ENCODE measurements at places on chromosomes 12 and 14. TPM values are rescaled to one million over a fixed set of nuclear protein-coding genes. Genes with fewer than 3 reads are reported as not detected.
A peak's percentile ranks its signal among the peaks of the same experiment; 100 is the strongest.

HHIPL1 gene
- 2.1 TPM for total RNA-seq

KRT75 gene
- total RNA-seq: not detected

NRXN3 gene
- 33.3 TPM for total RNA-seq

PLCZ1 gene
- total RNA-seq: not detected

CLEC4E gene
- total RNA-seq: 4.5 TPM

ITGB7 gene
- total RNA-seq: 8.3 TPM

TAS2R9 gene
- not detected for total RNA-seq

RTL1 gene
- total RNA-seq: not detected

DHRS4L2 gene
- 5.5 TPM for total RNA-seq

SERPINA12 gene
- total RNA-seq: not detected

PDE3A gene
- 78.3 TPM for total RNA-seq

CLEC4C gene
- total RNA-seq: not detected

COA8 gene
- 17.6 TPM for total RNA-seq

- no peaks in the 10 kb centered on the region for H3K27me3 ChIP-seq
- DNase-seq: peak; percentile 9
- no peaks in the 10 kb centered on the region for H3K36me3 ChIP-seq
- H3K4me1 ChIP-seq: peaks cover 40% of the 10 kb centered on the region
- H3K4me3 ChIP-seq: peak overlapping the region; percentile 48
- H3K27ac ChIP-seq: peak overlapping the region; percentile 92
Observed at GRCh38 chr12:45235087-45236025, 19.5 kb downstream of the ANO6 start.

- H3K4me1 ChIP-seq: no peaks in the 10 kb centered on the region
- no peaks in the 10 kb centered on the region for H3K27me3 ChIP-seq
- H3K27ac ChIP-seq: no peak overlapping the region
- no peak for DNase-seq
Observed at GRCh38 chr12:75634244-75635222, 123.1 kb upstream of the KRR1 start.

DNA sequence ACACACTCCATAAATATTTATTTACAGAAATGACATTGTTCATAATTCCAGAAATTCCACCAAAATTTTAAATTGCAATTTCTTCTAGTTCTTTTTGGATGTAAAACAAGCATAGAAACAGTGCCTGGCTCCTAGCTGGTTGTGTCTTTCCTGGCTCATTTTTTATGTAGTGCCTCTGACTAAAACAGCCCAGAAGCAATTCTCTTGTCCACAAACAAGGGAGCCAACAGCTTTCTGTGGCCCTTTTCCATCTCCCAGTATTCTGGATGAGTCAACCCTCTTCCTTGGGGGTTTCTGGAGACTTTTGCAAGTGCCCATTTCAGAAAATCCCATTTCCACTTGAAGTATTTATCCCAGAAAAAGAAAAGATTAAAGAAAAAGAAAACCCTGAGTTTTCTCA, 141.4 kb downstream of the PHLDA1 start:
- no peak for DNase-seq
- H3K27me3 ChIP-seq: no peaks in the 10 kb centered on the region
- no peak overlapping the region for H3K4me3 ChIP-seq
- no peaks in the 10 kb centered on the region for H3K36me3 ChIP-seq
- H3K27ac ChIP-seq: no peak overlapping the region

DNA sequence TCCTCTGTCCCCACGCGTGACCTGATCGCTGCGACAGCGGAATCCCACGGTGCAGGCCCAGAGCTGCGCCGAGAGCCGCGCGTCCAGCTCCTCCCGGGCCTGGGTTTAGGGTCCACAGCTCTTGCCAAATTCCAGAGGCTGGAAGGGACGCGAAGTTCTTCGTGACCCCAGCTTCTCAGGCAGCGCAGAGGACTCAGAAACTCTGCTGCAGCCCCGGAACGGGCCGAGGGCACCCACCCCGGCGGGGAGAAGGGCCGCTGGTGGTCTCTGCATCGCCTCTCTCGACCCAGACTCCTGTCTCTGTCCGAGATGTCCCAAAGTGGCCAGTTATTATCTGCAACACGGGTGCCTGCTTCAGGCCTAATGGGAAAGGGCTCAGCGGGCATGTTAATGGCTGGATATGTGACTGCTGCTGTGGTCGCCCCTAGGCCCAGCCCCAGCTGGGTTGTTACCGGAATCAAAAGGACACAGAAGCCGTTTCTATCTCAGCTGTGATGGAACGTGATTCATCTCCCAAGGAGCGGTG, 236.4 kb downstream of the VRK1 start:
- H3K27me3 ChIP-seq: no peaks in the 10 kb centered on the region
- no peak for DNase-seq
- no peaks in the 10 kb centered on the region for H3K36me3 ChIP-seq
- H3K4me1 ChIP-seq: no peaks in the 10 kb centered on the region
- H3K27ac ChIP-seq: no peak overlapping the region

DNA sequence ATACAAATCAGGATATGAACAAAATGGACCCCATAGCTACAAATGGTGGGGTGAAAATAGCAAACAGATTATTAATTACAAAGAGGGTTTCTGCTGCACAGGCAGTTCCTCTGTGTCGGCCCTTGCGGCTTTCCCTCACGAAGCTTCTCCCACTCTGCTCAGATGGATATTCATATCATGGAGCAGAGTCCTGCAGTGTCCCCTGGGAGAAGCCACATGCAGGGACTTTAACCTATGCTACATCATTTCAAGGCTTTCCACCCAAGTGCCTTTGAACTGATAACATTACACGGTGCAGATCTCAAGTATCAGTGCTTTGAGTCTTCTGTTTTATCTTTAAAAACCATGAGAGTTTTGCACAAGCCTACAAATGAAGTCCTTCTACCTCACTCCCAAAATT, 229.1 kb downstream of the PPM1H start:
- no peak overlapping the region for H3K27ac ChIP-seq
- H3K36me3 ChIP-seq: no peaks in the 10 kb centered on the region
- H3K4me3 ChIP-seq: no peak overlapping the region
- peaks cover 16% of the 10 kb centered on the region for H3K4me1 ChIP-seq

- no peaks in the 10 kb centered on the region for H3K27me3 ChIP-seq
- DNase-seq: no peak
- H3K27ac ChIP-seq: no peak overlapping the region
- H3K4me3 ChIP-seq: no peak overlapping the region
- no peaks in the 10 kb centered on the region for H3K4me1 ChIP-seq
Observed at GRCh38 chr12:108254517-108255251, 84.4 kb downstream of the CMKLR1 start.

DNA sequence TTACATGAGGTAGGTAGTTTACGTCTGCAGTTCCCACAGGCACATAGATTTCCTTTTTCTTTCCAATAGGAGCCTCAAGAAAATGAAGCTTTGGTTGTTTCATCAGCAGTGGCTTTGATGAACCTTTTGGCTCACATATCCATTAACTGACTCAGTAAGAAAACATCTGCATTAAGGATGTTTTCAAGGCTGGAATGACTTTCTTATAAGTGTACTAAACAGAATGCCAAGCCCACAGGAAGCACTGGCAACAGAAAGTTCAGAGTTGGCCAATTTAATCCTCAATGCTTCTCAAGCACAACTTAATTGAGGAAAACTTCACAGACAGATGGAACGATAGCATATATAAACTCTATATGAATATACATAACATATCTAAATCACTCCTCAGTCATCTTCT, 63.5 kb downstream of the ST8SIA1 start:
- peak overlapping the region; percentile 19 for H3K27ac ChIP-seq
- no peaks in the 10 kb centered on the region for H3K36me3 ChIP-seq
- H3K4me1 ChIP-seq: peaks cover 31% of the 10 kb centered on the region
- DNase-seq: no peak
- no peaks in the 10 kb centered on the region for H3K27me3 ChIP-seq
- H3K4me3 ChIP-seq: no peak overlapping the region

GRCh38 chr12:30151831-30152230, 368.1 kb upstream of the TMTC1 start:
- H3K4me1 ChIP-seq: no peaks in the 10 kb centered on the region
- no peak overlapping the region for H3K4me3 ChIP-seq
- no peaks in the 10 kb centered on the region for H3K36me3 ChIP-seq
- no peak overlapping the region for H3K27ac ChIP-seq
- DNase-seq: no peak
- H3K27me3 ChIP-seq: no peaks in the 10 kb centered on the region

GRCh38 chr12:113007166-113007565, 28.8 kb downstream of the OAS2 start:
- DNase-seq: no peak
- H3K36me3 ChIP-seq: peaks cover 9% of the 10 kb centered on the region
- no peaks in the 10 kb centered on the region for H3K4me1 ChIP-seq

- no peaks in the 10 kb centered on the region for H3K27me3 ChIP-seq
- no peaks in the 10 kb centered on the region for H3K36me3 ChIP-seq
- H3K4me1 ChIP-seq: peaks cover 16% of the 10 kb centered on the region
- H3K27ac ChIP-seq: no peak overlapping the region
- DNase-seq: no peak
Observed at GRCh38 chr14:55313480-55313879, 42.3 kb downstream of the FBXO34 start.

- no peak for DNase-seq
- H3K36me3 ChIP-seq: no peaks in the 10 kb centered on the region
- no peak overlapping the region for H3K27ac ChIP-seq
Observed at GRCh38 chr12:107196681-107197080, 103.3 kb upstream of the CRY1 start.

DNA sequence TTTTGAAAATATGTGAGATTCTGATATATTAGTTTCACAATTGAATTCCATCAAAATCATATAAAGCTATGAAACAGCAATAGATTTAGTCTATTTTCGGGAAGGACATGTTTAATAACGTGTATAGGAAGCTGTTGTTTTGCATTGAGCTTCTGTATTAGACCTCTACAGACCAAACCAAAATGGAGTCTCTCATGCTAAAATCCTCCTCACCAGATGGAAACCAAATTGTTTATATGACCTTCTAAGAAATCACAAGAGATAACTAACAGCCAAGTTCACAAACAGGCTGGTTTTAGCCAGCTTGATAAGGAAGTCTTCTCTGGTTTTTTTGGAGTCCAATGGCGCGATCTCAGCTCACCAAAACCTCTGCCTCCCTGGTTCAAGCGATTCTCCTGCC, 23.9 kb downstream of the L2HGDH start:
- H3K4me1 ChIP-seq: no peaks in the 10 kb centered on the region
- H3K27me3 ChIP-seq: no peaks in the 10 kb centered on the region
- H3K36me3 ChIP-seq: no peaks in the 10 kb centered on the region
- no peak overlapping the region for H3K4me3 ChIP-seq
- DNase-seq: no peak
- no peak overlapping the region for H3K27ac ChIP-seq

GRCh38 chr12:68356060-68356695, 24.0 kb upstream of the MDM1 start:
- no peaks in the 10 kb centered on the region for H3K36me3 ChIP-seq
- no peak for DNase-seq
- H3K27me3 ChIP-seq: no peaks in the 10 kb centered on the region
- H3K27ac ChIP-seq: no peak overlapping the region
- no peak overlapping the region for H3K4me3 ChIP-seq
- no peaks in the 10 kb centered on the region for H3K4me1 ChIP-seq

GRCh38 chr14:94914191-94914590, 144.3 kb upstream of the GSC start:
- no peak for DNase-seq
- H3K27ac ChIP-seq: no peak overlapping the region
- no peaks in the 10 kb centered on the region for H3K4me1 ChIP-seq
- no peak overlapping the region for H3K4me3 ChIP-seq
- H3K36me3 ChIP-seq: no peaks in the 10 kb centered on the region

DNA sequence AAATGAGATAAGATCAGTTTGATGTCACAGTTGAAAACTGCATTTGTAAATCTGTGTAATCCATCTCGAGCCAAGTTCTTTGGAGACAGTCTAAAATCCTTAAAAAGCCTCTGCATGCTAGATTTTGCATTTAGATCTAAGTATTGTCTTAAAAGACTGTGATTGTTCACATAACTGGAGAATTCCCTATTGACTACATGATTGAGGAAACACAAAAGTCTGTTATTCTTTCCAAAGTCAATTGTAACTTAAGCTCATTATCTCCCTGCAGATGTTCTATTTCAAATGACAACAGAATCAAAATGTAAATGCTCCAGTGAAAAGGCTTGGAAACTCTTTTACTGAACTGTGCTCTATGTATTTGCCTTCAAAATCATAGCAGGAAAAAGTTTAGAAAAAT, 77.8 kb downstream of the MYF5 start:
- no peaks in the 10 kb centered on the region for H3K27me3 ChIP-seq
- no peak overlapping the region for H3K27ac ChIP-seq
- H3K4me3 ChIP-seq: no peak overlapping the region
- H3K4me1 ChIP-seq: no peaks in the 10 kb centered on the region
- H3K36me3 ChIP-seq: no peaks in the 10 kb centered on the region

DNA sequence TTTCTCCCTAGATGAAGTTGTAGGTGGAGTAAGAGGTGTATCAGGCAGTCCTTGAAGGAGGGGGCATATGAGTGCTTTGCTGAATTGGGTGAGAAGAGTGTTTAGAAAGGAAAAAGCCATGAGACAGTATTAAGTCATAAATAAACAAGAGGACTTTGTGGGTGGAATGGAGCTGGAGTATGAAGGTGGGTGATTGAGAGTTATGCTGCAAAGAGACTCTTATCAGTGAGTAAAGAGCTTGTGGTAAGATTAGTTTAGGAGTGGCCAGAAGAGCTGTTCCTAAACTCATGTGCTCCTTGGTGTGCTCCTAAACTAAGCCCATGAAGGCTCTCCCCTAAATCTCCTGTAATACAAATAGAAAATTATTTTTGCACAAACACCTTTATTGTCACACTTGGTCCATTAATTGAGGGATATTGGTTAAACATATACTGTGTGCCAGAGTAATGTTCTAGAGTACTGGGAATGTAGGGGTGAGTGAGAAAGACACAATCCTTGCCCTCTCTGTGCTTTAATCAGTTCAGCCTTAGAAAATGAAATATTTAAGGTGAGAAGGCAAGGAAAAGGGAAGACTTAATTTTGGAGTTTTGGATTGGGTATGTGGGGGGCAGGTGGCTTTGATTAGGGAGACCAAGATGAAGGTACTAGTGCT, 9.8 kb downstream of the CHPT1 start:
- no peaks in the 10 kb centered on the region for H3K27me3 ChIP-seq
- no peak overlapping the region for H3K4me3 ChIP-seq
- DNase-seq: no peak
- no peaks in the 10 kb centered on the region for H3K36me3 ChIP-seq

Data from thoracic aorta (tissue), 2 donors.